ENCODE measurements at places on chromosomes 2 and 18.

GRCh38 chr2:190408538-190409271 is 550 bp downstream of the MFSD6 start:
- no peak for DNase-seq

DNA sequence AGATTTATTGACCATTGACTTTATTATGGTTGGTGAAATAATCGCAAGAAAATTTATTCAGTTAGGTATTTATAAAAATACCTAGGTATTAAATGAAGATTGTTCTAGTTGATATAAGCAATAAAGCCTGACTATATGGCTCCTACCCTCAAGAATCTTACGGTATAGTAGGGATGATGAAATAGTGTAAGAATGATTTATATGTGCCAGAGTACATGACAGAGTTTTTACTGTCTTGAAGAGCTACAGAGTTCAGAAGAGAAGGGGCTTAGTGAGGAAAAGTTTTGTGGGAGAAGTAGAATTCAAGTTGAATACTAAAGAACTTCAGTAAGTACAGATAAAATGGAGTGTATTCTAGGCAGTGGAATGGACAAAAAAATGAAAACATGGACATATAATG is 9.7 kb downstream of the CREB1 start:
- DNase-seq = no peak

DNA sequence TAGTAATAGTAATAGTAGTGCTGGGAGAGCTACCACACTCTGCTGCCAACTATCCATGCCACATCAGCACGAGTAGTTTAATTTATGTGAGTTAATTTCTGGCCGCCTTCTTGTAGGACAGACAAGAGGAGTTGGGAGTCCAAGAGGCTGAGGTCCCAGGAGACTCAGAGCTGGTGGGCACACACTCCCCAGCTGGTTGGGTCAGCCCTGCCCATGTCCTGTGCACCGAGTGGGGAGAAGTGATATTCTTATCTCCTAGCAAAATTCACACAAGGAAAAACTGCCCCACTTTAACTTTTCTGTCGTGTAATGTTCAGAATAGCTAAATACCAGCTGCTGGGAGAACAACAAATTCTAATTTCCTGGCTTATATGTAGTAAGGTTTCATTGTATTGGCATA is 15.2 kb upstream of the MAP4K4 start:
- no peak for DNase-seq

DNA sequence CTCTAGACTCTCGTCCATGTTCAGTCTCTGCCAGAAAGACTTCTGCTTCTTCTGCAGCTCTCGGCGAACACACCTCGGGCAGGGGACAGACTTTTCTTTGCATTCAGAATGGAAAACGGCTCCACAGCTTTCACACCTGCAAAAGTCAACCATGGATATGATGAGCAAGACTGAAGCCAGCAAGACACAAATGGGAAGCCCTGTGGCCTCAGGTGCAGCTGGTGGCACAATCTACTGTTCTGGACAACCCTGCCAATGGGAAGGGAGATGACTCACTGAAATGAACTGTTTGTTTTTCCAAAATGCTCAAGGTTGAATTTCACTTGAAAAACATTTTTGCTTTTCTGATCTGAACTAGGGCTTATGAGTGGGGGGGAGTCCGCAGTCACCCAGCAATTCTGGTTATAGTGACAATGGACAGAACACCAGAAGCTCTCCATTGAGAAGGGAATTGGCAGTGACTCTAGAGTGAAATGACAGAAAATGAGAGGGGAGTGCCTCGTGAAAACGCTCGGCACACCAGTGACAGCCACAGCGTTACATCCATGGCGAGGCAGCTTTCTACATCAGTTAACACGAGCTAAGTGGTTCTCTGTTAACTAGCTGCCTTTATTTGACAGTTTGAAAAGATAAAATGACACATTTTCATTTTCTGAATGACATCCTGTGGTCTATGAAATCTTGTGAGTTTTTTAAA is 58.8 kb upstream of the FZD5 start:
- DNase-seq = no peak

- DNase-seq = no peak
These were observed 5.8 kb upstream of the RIF1 start for GRCh38 chr2:151403914-151404313.

DNA sequence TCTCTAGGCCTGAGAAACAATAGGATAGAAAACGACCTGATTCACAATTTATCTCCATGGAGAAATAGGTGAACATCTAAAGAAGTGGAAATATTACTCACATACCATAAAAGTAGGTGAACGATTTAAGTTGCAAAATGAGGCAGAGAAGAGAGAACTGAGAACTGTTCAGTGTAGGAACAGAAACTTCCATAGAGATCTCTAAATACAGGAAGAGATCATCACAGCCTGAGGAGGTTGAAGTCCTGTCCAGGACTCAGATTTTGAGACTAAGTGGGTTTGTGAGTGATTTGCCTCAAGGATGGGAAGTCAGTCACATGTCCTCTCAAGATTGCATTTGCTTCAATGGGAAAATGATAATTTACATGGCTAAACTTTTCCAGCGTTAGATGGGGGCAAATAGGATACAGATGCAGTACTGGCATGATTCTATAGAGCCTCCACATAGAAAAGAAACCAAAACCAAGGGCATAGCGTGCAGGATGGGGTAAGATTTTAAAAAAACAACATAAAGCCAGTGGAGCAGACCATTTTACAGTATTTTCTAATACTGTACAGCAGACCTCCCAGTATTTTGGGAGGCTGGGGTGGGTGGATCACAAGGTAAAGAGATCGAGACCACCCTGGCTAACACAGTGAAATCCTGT is 68.8 kb downstream of the MEP1B start:
- DNase-seq = no peak

DNA sequence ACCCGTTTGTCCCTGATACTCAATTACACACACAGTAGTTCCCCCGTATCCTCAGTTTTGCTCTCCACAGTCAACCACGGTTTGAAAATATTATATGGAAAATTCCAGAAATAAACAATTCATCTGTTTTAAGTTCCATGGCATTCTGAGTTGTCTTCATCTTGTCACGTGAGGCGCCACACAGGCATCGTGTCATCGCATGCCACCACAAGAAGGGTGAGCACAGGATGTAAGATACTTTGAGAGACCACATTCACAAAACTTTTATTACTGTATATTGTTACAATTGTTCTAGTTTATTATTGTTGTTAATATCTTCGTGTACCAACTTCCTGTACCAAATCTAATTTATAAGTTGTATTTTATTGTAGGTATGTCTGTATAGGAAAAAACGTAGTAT is 17.7 kb downstream of the ADNP2 start:
- DNase-seq = no peak

GRCh38 chr2:230722207-230722885 is 9.7 kb downstream of the CAB39 start:
- DNase-seq = no peak

GRCh38 chr2:131657895-131658768 is 130.4 kb downstream of the CCDC74A start:
- no peak for DNase-seq

GRCh38 chr2:208064220-208064961 is 39.1 kb upstream of the PLEKHM3 start:
- DNase-seq = no peak

- DNase-seq = no peak
These were observed 650.1 kb upstream of the VRK2 start for GRCh38 chr2:57396355-57397098.

DNA sequence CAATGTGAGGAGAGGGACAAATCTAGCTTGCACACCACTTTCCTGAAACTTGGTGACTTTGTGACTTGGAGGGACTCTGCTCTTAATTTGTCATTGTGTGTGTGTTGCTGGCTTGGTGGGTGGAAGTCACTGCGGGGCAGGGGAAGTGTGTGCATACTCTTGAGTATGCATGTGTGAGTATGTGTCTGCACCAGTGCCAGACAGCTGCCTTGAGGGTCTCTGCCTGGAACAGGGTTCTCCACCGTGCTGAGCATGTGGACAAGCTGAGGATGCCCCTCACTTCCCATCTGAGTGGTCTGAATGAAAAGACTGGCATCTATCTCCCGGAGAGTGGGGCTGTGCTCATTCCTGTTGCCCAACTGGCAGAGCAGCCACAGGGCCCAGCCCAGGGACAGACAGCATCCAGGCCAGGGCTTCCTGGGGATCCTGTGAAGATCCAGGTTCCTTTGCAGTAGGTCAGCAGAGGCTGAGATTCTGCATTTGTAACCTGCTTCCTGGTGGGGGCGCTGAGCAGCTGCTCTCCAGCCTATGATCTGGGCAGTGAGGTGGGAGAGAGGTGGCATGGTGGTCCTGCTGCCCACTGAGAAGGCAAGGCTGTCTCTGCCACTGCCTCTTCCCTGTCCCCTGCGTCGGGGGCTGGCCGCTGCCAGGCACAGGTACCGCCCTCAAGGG is 138.9 kb upstream of the HAAO start:
- no peak for DNase-seq

- DNase-seq = peak; percentile 28
These were observed 108.1 kb downstream of the MARCO start for GRCh38 chr2:119049968-119050704.

DNA sequence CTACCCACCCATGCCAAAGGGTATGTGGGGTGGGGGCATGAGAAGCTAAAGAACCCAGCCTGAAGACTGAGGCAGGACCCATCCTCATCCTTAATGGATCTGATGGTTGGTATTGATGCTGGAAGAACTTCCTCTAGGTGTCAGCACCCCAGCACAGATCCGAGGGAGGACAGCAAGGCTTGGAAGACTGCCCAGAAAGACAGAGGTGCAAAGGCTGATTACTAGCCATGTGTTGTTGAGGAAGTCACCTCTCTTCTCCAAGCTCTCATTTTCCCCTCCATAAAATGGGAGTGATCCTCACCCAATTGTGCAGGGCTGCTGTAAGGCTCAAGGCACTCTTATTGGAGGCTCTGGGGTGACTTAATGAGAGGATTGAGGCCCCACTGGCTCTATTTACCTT is 256.5 kb downstream of the CELF4 start:
- no peak for DNase-seq

DNA sequence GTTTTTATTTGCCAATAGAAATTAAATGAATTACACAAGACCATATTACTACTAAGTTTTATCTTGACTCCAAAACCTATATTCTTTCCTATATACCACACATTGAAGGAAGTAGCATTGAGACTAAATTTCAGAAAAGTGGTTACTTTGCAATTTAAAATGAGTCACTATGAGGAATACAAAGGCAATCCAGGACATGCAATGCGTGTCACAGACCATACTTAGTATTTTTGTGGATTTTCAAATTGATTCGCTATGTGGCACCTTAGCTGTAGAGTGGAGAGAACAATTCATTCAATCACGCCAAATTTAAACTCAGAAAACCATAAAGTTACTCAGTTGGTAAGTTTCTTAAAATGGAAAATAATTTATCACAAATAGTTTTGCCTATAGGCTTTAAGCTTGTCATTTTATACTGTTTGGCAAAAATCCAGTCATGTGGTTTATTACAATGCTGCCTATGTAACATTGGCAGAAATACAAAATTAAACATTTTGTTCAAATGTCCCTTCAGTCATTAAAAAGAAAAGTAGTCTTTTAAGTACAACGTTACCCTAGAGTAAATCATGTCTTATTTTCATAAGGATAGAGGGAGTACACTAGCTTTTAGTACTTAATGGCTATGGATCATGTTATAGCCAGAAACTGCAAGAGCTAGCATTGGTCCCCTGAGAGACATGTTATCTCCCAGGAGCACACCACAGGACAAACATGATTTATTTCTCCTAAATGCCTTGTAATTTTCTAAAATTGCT is 222.8 kb upstream of the CDH7 start:
- DNase-seq = no peak

- DNase-seq = no peak
These were observed 212.5 kb downstream of the SOCS6 start for GRCh38 chr18:70501358-70501757.

Measured in NCI-H187 (cell line).